ENCODE measurements at places on chromosomes 7 and 10. TPM values are rescaled to one million over a fixed set of nuclear protein-coding genes. Genes with fewer than 3 reads are reported as not detected.

GRCh38 chr10:129897871-129898626, 66.0 kb downstream of the EBF3 start:
- H3K27me3 ChIP-seq = no peaks in the 10 kb centered on the region
- no peak overlapping the region for H3K27ac ChIP-seq
- no peak overlapping the region for H3K4me3 ChIP-seq
- DNase-seq = no peak

DNA sequence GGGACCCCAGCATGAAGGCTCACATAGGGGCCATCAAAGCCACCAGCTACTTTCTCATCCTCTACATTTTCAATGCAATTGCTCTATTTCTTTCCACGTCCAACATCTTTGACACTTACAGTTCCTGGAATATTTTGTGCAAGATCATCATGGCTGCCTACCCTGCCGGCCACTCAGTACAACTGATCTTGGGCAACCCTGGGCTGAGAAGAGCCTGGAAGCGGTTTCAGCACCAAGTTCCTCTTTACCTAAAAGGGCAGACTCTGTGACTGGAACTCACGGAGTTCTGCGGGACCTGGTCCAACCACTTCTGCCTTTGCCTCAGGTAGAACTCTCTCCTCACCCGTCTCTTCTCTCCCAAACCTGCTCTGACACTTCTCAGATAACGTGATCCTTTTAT, 945 bp downstream of the TAS2R40 start:
- H3K4me1 ChIP-seq = no peaks in the 10 kb centered on the region
- no peaks in the 10 kb centered on the region for H3K27me3 ChIP-seq
- no peak overlapping the region for H3K4me3 ChIP-seq
- H3K27ac ChIP-seq = no peak overlapping the region
- H3K36me3 ChIP-seq = no peaks in the 10 kb centered on the region

GRCh38 chr7:101558742-101559325, 70.3 kb downstream of the MYL10 start:
- peak; percentile 30 for DNase-seq
- no peak overlapping the region for H3K4me3 ChIP-seq
- no peaks in the 10 kb centered on the region for H3K4me1 ChIP-seq
- H3K27me3 ChIP-seq = no peaks in the 10 kb centered on the region
- no peak overlapping the region for H3K27ac ChIP-seq

GRCh38 chr7:112898432-112899290, 108.5 kb upstream of the TMEM168 start:
- H3K4me1 ChIP-seq = no peaks in the 10 kb centered on the region
- no peaks in the 10 kb centered on the region for H3K27me3 ChIP-seq
- no peak overlapping the region for H3K27ac ChIP-seq
- DNase-seq = peak; percentile 55
- H3K4me3 ChIP-seq = no peak overlapping the region
- H3K36me3 ChIP-seq = peaks cover 14% of the 10 kb centered on the region

DNA sequence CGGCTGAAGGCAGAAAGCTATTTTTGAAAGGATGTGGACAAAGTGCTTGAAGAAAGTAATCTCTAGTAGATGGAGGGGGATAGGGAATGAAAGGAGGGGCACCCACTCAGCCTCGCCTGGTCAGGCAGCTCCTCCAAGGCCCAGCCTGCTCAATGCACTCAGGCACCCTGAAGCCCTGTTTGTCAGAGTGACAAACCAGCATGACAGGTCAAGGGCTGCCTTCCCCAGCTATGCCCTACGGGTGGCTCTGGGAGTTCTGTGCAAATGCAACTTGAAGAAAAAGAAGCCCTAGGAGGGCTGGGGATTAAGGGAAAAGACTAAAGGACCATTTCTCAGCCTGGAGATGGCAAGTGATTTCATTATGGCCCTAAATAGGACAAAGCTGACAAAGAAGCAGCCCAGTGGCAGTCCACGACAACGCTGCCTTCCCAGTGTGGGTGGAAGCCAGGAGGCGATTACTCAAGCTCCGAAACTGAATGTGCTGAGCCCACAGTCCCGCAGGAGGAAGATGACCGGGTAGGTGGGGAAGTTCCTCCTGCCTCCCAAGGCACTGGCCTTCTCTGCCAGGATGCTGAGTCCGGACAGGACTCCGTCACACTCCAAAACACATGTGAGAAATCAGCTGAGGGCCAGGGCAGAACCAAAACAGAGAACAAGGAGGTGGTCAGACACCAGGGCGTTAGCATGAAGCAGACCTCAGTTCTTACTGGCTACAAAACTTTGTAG, 16.3 kb downstream of the LIPA start:
- no peak overlapping the region for H3K27ac ChIP-seq
- H3K27me3 ChIP-seq = no peaks in the 10 kb centered on the region
- H3K36me3 ChIP-seq = no peaks in the 10 kb centered on the region
- H3K4me1 ChIP-seq = no peaks in the 10 kb centered on the region
- no peak for DNase-seq

Gene CREB3L2
- total RNA-seq = 60.7 TPM

Gene PNLIPRP1
- total RNA-seq = not detected

Gene OPN1SW
- not detected for total RNA-seq

GRCh38 chr10:128206676-128207075, 80.5 kb upstream of the MKI67 start:
- no peak overlapping the region for H3K27ac ChIP-seq
- no peaks in the 10 kb centered on the region for H3K4me1 ChIP-seq
- H3K4me3 ChIP-seq = no peak overlapping the region
- DNase-seq = no peak

GRCh38 chr10:17206210-17206709, 4.8 kb upstream of the TRDMT1 start:
- no peak for DNase-seq
- H3K4me3 ChIP-seq = no peak overlapping the region
- no peaks in the 10 kb centered on the region for H3K36me3 ChIP-seq
- no peak overlapping the region for H3K27ac ChIP-seq
- no peaks in the 10 kb centered on the region for H3K27me3 ChIP-seq

DNA sequence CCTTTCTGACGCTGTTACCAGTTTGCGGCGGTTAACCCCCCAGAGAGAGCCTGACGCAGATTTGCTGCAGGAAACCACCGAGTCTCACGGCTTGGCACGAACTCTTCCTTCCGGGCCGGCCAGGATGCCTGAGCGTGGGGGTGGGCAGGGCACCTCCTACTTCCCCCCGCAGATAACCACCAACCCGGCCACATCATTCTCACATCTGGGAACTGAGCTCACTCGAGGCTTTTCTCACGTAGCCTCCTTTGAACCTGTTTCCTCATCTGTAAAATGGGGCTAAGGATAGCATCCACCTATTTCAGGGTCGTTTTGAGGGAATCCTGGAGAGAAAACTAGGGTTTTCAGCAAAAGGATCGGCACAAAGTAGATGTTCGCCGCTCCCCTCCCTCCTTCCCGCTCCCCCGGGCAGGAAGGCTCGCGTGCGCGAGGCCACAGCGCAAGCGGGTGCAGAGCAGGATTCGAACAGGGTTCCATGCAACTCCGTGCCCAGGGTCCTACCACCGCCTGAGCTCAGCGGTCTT, 23.6 kb downstream of the DDIT4 start:
- H3K36me3 ChIP-seq = no peaks in the 10 kb centered on the region
- H3K27me3 ChIP-seq = no peaks in the 10 kb centered on the region
- peak overlapping the region; percentile 73 for H3K4me3 ChIP-seq
- DNase-seq = no peak
- peaks cover 3% of the 10 kb centered on the region for H3K4me1 ChIP-seq
- H3K27ac ChIP-seq = no peak overlapping the region

DNA sequence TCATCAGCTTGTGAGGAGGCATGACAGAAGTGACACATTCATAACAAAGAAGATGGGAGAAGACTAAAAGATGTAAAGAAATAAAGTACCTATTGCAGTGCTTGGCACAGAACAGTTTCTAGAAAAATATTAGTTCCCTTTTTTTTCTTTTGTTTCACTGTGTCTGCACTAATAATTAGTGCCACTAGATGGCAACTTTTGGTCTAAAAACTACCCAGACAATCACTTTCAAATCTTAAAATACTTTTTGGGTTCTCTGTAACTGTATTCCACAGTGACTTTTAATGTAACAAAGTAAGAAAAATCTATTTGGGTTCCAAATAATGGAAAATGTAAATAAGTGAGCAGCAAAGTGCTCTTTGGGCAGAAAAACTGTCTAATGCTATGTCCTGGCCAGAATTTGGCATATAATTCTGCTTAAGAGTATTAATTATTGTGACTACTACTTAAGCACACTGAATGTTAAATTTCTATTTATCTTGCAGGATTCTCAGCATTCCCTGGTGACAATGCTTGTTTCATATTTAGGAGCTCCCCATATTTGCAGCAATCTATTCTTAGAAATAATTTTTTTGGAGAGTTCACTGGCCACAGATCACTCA, 134.8 kb upstream of the KIF5B start:
- no peak overlapping the region for H3K4me3 ChIP-seq
- no peaks in the 10 kb centered on the region for H3K27me3 ChIP-seq
- DNase-seq = no peak
- no peaks in the 10 kb centered on the region for H3K4me1 ChIP-seq
- no peak overlapping the region for H3K27ac ChIP-seq

DNA sequence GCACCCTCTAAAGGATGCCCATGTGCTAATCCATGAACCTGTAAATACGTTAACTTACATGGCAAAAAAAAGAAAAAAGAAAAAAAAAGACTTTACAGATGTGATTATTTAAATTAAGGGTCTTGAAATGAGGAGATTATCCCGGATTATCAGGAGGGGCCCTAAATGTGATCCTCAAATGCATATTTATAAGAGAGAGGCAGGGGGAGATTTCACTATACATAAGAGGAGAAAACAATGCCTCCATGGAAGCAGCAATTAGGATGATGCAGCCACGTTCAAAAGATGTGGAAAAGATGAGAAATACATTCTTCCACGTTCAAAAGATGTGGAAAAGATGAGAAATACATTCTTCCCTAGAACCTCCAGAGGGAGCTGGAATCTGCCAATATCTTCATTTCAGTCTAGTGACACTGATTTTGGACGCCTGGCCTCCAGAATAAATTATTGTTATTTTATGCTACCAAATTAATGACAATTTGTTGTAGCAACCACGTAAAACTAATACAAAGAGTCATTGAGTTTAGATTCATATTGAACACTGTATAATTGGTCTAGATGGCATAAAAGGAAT, 328.4 kb upstream of the GNAI1 start:
- no peaks in the 10 kb centered on the region for H3K36me3 ChIP-seq
- no peak for DNase-seq
- H3K4me3 ChIP-seq = no peak overlapping the region
- H3K27ac ChIP-seq = no peak overlapping the region
- H3K27me3 ChIP-seq = no peaks in the 10 kb centered on the region
- H3K4me1 ChIP-seq = no peaks in the 10 kb centered on the region

DNA sequence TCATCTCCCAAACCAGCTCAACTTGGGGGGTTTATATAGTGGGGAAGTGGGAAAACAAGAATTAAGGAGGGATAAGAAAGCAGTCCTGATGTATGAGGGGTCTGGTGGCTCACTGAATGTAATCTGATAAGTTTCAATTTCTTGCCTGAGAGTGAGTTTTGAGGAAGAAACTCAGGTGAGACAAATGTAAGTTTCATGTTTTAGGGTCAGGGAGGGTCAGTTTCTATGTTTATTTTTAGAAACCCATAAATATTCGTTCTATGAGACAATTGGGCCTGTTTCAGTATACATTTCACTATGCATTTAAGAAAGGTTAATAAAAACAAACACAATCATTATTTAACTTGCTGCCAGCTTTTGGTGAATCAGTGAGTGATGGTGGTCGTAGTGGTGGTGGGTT, 128.0 kb upstream of the MBL2 start:
- no peaks in the 10 kb centered on the region for H3K4me1 ChIP-seq
- H3K36me3 ChIP-seq = peaks cover 7% of the 10 kb centered on the region
- no peak overlapping the region for H3K27ac ChIP-seq
- no peak for DNase-seq
- H3K4me3 ChIP-seq = no peak overlapping the region

GRCh38 chr10:97888641-97889262, 39.1 kb downstream of the GOLGA7B start:
- H3K36me3 ChIP-seq = no peaks in the 10 kb centered on the region
- H3K4me1 ChIP-seq = peaks cover 2% of the 10 kb centered on the region
- no peak overlapping the region for H3K27ac ChIP-seq
- no peaks in the 10 kb centered on the region for H3K27me3 ChIP-seq

DNA sequence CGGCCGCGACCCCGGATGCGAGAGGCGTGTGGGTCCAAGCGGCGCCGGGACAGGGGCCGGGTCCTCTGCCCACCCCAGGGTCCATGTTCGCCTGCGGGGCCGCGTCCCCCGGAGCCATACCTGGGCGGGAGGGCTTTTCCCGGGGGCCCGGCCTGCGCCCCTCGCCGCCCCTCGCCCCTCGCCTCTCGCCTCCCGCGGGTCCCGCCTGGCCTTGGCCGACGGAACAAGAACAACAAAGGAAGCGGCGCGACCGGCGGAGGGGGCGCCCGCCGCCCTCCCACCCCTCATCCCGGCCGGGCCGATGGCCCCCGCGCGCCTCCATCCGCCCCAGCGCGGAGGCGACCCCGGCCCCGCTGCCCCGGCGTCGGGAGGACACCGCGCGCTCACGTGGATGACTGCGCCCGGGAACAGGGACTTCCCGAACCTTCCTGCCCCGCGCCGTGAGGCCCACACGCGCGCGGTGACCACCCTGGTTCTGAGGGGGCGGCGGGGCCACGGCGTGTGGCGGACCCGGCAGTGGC, 348.2 kb downstream of the DNAJB6 start:
- H3K27ac ChIP-seq = no peak overlapping the region
- H3K27me3 ChIP-seq = peaks cover 84% of the 10 kb centered on the region
- no peak overlapping the region for H3K4me3 ChIP-seq
- DNase-seq = no peak

Gene POR
- total RNA-seq = 128 TPM

- H3K36me3 ChIP-seq = no peaks in the 10 kb centered on the region
- no peak overlapping the region for H3K27ac ChIP-seq
- H3K27me3 ChIP-seq = no peaks in the 10 kb centered on the region
- no peak overlapping the region for H3K4me3 ChIP-seq
- no peak for DNase-seq
These were observed 84.1 kb upstream of the GJD4 start for GRCh38 chr10:35520996-35521395.

DNA sequence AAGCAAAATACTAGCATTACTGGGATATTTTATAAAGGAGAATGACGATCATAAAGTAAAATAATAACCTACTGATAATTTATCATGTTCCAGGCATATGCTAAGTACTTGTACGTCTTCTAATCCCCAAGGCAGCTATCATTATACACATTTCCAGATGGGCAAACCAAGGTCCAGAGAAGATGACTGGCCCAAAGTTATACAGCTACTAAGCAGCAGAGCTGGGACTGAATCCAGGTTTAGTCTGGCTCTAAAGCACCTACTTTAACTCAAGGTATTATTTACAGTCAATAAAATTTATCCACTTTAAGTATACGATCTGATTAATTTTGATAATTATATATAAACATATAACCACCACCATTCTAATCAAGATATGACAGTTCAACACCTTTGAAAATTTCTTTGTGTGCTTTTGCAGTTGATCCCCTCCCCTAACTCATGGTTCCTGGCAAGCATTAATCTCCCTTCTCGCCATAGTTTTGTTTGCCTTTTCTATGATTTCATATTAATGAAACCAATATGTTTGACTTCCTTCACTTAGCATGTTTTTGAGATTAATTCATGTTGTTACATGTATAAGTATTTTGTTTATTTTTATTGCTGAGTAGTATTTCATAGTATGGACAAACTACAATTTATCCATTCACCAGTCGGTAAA, 126.7 kb downstream of the CPEB3 start:
- H3K36me3 ChIP-seq = peaks cover 8% of the 10 kb centered on the region
- H3K27me3 ChIP-seq = no peaks in the 10 kb centered on the region
- no peak overlapping the region for H3K27ac ChIP-seq
- no peak overlapping the region for H3K4me3 ChIP-seq
